ENCODE measurements at places on chromosomes 16 and 17.

DNA sequence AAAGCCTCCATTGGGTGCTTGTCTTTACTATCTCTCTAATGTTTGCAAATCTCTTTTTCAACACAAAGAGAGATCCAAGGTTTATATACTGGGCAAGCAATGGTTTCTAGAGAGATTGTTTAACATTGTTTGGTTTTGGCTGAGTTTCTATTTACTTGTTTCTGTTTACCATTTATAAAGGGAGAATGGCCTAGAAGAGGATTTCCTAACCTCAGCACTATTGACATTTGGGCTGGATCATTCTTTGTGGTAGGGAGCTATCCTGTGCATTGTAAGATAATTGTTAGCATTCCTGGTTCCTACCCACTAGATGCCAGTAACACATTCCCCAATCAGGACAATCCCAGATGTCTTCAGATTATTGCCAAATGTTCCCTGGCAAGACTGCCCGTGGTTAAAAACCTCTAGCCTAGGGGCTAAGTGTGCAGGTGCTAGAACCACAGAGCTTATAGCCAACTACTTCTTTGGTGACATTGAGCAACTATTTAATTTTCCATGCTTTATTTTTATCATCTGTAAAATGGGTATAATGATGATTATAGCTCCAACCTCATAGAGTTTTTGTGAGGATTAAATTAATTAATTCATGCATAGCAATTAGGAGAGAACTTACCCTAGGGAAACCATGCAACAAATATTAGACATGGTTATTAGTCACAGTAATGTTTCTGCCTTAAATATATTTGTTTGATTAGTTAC lies 413.9 kb upstream of the MAF start:
- H3K4me1 ChIP-seq, result no peaks in the 10 kb centered on the region
- DNase-seq, result no peak
- no peak overlapping the region for H3K27ac ChIP-seq
- H3K36me3 ChIP-seq, result no peaks in the 10 kb centered on the region
- H3K4me3 ChIP-seq, result no peak overlapping the region
- H3K27me3 ChIP-seq, result no peaks in the 10 kb centered on the region

- peak overlapping the region; percentile 99 for H3K27ac ChIP-seq
- H3K27me3 ChIP-seq, result no peaks in the 10 kb centered on the region
- H3K36me3 ChIP-seq, result peaks cover 29% of the 10 kb centered on the region
- DNase-seq, result no peak
Observed at GRCh38 chr16:20897922-20898321, 2.2 kb downstream of the DCUN1D3 start.

DNA sequence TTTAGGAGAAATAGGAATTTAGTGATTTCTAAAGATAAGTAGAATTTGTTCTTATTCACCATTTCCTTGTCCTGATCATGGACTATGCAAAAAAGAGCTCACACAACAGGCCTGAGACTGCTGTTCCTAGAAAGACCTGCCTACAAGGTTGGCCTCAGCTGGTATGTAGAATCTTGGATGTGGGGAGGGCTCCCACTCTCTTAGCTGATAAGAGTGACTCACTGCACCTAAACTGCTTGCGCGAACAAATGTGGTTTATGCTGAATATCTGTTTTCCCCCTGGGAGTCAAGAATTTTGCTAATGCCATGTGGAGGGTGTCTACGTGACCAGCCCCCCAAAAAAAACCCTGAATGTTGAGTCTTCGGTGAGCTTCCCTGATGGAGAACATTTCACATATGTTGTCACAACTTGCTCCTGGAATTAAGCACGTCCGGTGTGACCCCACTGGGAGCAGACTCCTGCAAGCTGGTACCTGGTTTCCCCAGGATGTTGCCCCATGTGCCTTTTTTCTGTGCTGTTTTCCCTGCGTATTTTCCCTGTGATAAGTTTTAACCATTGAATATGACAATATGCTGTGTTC lies 68.8 kb upstream of the HSBP1 start:
- H3K4me1 ChIP-seq, result no peaks in the 10 kb centered on the region
- H3K4me3 ChIP-seq, result no peak overlapping the region

- DNase-seq, result no peak
- H3K27me3 ChIP-seq, result peaks cover 7% of the 10 kb centered on the region
- no peaks in the 10 kb centered on the region for H3K36me3 ChIP-seq
- H3K4me3 ChIP-seq, result no peak overlapping the region
- H3K27ac ChIP-seq, result no peak overlapping the region
- peaks cover 33% of the 10 kb centered on the region for H3K4me1 ChIP-seq
Observed at GRCh38 chr17:3988297-3989040, 24.2 kb upstream of the ATP2A3 start.

- H3K27me3 ChIP-seq, result no peaks in the 10 kb centered on the region
- peak overlapping the region; percentile 66 for H3K4me3 ChIP-seq
Observed at GRCh38 chr16:70381604-70382342, 35.1 kb downstream of the DDX19A start.

- no peak overlapping the region for H3K27ac ChIP-seq
- peak overlapping the region; percentile 54 for H3K4me3 ChIP-seq
- DNase-seq, result no peak
- peaks cover 25% of the 10 kb centered on the region for H3K4me1 ChIP-seq
- peaks cover 11% of the 10 kb centered on the region for H3K36me3 ChIP-seq
Observed at GRCh38 chr16:31487720-31488467, 5.0 kb downstream of the SLC5A2 start.

GRCh38 chr17:27893841-27894503 lies 807 bp upstream of the LYRM9 start:
- H3K27me3 ChIP-seq, result peaks cover 15% of the 10 kb centered on the region
- peaks cover 25% of the 10 kb centered on the region for H3K4me1 ChIP-seq
- peak overlapping the region; percentile 89 for H3K4me3 ChIP-seq
- DNase-seq, result no peak

GRCh38 chr16:66902648-66903543 lies 15.8 kb downstream of the CDH16 start:
- H3K27ac ChIP-seq, result peak overlapping the region; percentile 86
- H3K4me3 ChIP-seq, result no peak overlapping the region
- no peak for DNase-seq
- H3K4me1 ChIP-seq, result peaks cover 95% of the 10 kb centered on the region
- no peaks in the 10 kb centered on the region for H3K36me3 ChIP-seq

DNA sequence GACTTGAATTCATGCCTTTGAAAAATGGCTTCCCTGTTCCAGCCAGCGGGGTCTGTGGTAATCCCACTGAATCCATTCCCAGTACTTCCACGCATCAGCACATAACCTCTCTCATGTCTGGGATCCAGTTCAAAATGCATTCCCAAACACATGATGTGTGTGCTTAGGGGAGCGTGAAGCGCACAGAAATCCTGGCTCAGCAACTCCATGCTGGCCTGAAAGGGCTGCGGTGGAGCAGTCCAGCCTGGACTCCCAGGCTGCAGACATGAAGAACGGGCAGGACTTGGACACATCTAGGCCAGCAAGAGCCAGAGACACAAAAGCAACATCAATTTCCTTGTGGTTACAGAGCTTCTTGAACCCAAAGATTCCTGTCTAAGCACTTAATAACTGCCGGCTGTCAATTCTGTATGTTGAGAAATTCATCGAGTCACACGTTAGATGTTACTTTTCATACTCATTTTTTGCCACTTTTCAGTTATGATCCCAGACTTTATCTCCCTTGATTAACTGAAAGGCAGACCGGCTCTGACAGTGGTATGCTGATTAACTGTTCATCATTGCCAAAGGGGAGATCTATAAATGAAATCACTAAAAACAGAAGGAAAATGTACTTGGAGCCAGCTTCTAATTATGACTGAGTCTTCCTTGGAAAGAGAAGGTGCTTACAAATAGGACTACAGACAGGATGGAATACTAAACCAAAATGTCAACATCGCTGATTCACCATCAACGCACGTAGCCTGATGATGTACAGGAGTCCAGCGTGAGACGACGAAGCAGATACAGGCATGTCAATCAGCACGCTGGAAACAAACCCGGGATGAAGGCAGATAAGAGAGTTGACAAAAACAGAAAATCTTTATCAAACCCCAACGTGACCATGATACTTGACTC lies 23.0 kb downstream of the NSMCE1 start:
- peaks cover 68% of the 10 kb centered on the region for H3K4me1 ChIP-seq
- H3K27ac ChIP-seq, result peak overlapping the region; percentile 89
- H3K27me3 ChIP-seq, result no peaks in the 10 kb centered on the region
- H3K36me3 ChIP-seq, result peaks cover 5% of the 10 kb centered on the region

DNA sequence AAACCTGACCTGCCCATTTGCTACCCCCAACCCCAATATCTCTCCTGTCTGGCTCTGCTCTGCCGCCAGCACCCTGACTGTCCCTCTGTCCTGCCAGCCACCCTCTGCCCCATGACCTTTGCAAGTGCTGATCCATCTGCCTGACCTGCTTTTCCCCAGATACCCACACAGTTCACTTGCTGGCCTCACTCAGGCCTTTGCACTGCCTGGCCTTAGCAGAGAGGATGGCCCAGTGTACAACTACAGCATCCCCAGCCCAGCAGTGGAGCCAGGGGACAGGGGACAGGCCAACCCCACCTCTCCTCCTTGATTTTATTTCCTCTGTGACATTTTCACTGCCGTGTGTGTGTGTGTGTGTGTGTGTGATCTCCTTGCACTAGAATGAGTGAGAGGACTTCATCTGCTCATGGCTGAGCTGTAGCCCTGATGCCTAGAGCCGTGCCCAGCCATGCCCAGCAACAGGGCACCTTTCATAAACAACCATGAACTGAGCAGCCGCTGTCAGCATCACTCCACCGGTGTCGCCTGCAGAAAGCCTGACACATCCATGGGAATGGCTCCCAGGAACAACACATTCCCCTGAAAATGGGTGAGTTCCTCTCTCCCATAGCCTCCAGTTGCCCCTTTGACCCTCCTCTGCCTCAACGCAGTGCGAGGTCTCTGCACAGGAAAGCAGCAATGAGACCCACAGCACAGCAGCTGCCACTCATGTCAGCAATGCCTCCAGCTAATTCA lies 36.0 kb upstream of the RBFOX3 start:
- no peaks in the 10 kb centered on the region for H3K27me3 ChIP-seq
- DNase-seq, result peak; percentile 68
- no peak overlapping the region for H3K4me3 ChIP-seq
- H3K36me3 ChIP-seq, result no peaks in the 10 kb centered on the region
- H3K4me1 ChIP-seq, result peaks cover 1% of the 10 kb centered on the region

DNA sequence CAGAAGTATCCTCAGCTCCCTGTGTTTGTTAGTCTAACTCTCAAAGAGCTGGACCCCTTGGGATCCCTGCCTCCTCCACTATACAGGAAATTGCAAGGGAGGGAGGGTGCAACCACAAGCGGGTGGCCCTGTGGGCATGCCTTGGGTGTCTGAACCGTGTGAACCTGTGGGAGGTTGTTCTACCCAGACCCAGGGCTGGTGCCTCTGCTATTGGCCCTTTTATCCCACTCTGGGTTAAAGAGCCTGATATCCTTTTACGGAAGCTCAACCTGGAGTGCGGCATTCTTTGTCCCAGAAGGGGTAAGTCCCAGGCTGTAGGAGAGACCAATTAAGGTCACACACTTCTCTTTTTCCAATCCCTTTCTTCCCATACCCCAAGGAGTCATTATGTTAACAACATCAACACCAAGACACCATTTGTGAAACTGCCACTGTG lies 53.4 kb downstream of the ARSG start:
- H3K4me1 ChIP-seq, result no peaks in the 10 kb centered on the region
- H3K4me3 ChIP-seq, result no peak overlapping the region
- DNase-seq, result no peak
- H3K36me3 ChIP-seq, result no peaks in the 10 kb centered on the region

- H3K36me3 ChIP-seq, result no peaks in the 10 kb centered on the region
- no peak for DNase-seq
- no peak overlapping the region for H3K4me3 ChIP-seq
- H3K4me1 ChIP-seq, result no peaks in the 10 kb centered on the region
Observed at GRCh38 chr16:63882576-63882975, 1239.3 kb downstream of the CDH11 start.

- H3K27ac ChIP-seq, result no peak overlapping the region
- peaks cover 29% of the 10 kb centered on the region for H3K36me3 ChIP-seq
- H3K4me3 ChIP-seq, result no peak overlapping the region
- H3K27me3 ChIP-seq, result no peaks in the 10 kb centered on the region
- no peak for DNase-seq
Observed at GRCh38 chr17:80277751-80278671, 17.4 kb downstream of the RNF213 start.

DNA sequence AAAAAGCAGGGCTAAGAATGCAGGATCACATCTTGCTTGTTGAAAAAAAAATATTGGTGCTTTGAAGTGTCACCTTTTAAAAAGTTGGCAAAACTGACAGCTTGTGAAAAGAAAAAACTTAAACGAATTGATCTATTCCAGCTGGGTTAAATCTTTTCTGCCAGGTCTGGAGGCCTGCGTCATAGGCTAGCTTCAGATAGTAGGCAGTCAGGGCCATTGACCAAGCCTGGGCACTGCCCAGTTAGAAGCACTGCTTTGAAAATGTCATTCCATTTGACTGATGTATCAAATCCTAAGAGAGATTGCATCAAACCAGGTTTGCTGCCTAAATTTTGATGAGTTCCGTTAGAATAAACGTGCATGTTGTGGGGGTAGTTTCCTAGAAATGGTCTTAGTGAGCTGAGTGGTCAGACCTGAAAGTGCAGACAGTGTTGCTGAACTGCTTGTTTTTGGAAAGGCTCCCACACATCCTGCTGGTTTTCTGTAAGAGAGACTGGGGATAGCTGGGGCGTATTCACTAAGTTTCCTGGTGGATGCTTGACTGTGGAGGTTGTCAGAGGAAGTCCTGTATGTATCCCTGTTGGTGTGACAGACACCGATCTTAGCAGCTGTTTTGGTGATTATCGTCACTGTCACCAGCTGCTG lies 38.8 kb downstream of the NUP88 start:
- no peaks in the 10 kb centered on the region for H3K4me1 ChIP-seq
- H3K36me3 ChIP-seq, result peaks cover 89% of the 10 kb centered on the region
- H3K27me3 ChIP-seq, result no peaks in the 10 kb centered on the region
- no peak overlapping the region for H3K27ac ChIP-seq

- no peak overlapping the region for H3K4me3 ChIP-seq
- H3K4me1 ChIP-seq, result peaks cover 8% of the 10 kb centered on the region
- H3K27ac ChIP-seq, result no peak overlapping the region
- H3K27me3 ChIP-seq, result no peaks in the 10 kb centered on the region
- no peaks in the 10 kb centered on the region for H3K36me3 ChIP-seq
Observed at GRCh38 chr17:55818451-55819375, 67.9 kb downstream of the PCTP start.

DNA sequence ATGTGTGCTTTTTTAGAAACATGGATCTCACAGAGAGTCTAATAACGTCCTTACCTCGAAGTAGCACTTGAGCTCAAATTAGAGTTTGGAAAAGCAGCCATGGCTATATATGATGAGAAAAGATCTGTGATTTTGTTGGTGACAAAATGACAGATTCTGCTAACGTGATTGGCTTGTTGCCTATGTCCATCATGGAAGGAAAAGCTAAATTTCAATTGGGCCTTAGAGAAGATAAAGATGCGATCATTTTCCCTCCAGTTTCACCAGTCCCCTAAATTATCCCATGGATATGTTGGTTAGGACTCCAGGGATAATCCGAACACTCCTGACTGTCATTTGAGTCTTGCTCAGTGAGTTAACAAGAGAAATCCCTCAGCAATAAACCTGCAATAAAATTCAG lies 175.8 kb downstream of the C16orf95 start:
- H3K27me3 ChIP-seq, result no peaks in the 10 kb centered on the region
- no peaks in the 10 kb centered on the region for H3K4me1 ChIP-seq
- H3K27ac ChIP-seq, result no peak overlapping the region
- no peaks in the 10 kb centered on the region for H3K36me3 ChIP-seq
- no peak overlapping the region for H3K4me3 ChIP-seq

- peak overlapping the region; percentile 43 for H3K27ac ChIP-seq
- no peaks in the 10 kb centered on the region for H3K27me3 ChIP-seq
- H3K4me3 ChIP-seq, result no peak overlapping the region
- DNase-seq, result no peak
- H3K36me3 ChIP-seq, result no peaks in the 10 kb centered on the region
- peaks cover 73% of the 10 kb centered on the region for H3K4me1 ChIP-seq
Observed at GRCh38 chr17:17729620-17730249, 48.5 kb downstream of the RAI1 start.

- DNase-seq, result no peak
- H3K4me1 ChIP-seq, result no peaks in the 10 kb centered on the region
- no peak overlapping the region for H3K27ac ChIP-seq
- no peak overlapping the region for H3K4me3 ChIP-seq
- no peaks in the 10 kb centered on the region for H3K36me3 ChIP-seq
- no peaks in the 10 kb centered on the region for H3K27me3 ChIP-seq
Observed at GRCh38 chr16:66851166-66851964, 7.2 kb downstream of the CA7 start.
